ENCODE measurements at places on chromosomes 2 and 18.

GRCh38 chr2:83002706-83003105, 1456.4 kb downstream of the SUCLG1 start:
- no peak for DNase-seq

DNA sequence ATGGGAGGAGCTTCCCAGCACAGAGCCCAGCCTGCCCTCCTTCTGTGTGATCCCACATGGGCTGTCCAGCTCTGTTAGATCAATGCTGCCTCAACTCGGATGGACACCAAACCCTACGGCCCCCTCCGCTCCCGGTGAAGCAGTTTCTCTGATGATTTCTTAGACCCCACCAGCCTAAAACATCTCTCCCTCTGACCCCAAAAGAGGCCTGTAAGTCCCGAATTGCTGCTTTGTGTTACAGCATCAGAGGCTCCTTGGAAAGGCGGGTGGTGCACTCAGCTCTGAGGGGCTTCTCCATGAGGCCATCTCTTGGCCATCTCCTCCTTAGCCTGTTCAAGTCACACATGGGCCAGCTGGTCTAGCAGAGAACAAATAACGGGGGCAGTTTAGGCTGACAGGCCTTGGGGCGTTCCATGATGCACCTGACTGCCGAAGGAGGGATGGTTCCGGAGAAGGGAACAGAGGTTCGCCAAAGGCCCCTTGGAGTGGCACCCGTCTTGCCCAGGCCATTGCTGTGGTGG, 240.7 kb downstream of the SH3RF3 start:
- peak; percentile 76 for DNase-seq

GRCh38 chr18:78586586-78586985, 393.0 kb upstream of the SALL3 start:
- DNase-seq = no peak

DNA sequence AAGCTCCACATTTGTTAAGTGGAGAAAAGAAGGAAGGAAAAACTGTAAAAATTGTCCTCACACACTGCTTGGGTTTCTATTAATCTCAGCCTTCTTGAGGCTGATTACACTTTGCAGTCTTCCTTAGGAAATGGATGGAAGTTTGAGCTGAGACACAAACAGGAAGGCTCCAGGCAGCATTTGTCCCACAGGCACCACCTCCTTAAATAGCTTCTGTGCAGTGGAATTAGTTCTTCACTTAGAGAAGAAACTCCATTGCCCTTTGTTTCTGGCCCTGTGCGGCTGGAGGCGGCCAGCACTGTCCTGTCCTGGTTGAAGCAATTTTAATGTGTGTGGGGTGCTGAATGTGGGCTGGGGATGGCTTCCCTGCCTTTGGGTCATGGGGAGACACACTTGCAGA, 44.3 kb downstream of the ARHGAP28 start:
- DNase-seq = no peak

- no peak for DNase-seq
Observed at GRCh38 chr2:131092458-131093005, 728 bp downstream of the FAM168B start.

DNA sequence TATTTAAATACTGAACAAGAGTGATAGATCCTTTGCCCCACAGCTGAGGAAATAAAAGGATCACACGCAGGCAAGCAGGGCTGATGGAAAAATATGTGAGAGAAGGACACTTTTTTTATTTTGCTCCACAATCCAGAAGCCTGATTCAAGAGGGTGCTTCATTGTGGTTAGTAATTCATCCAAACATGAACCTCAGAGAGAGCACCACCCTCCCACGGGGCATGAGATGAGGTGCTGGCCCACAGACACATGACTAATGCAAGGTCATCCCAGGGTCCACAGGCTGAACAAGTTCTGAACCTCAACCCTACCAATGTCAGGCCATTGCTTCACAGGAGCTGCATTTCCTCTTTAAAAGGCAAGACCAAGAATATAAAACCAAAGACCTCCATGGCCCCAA, 239.6 kb downstream of the MREG start:
- no peak for DNase-seq

DNA sequence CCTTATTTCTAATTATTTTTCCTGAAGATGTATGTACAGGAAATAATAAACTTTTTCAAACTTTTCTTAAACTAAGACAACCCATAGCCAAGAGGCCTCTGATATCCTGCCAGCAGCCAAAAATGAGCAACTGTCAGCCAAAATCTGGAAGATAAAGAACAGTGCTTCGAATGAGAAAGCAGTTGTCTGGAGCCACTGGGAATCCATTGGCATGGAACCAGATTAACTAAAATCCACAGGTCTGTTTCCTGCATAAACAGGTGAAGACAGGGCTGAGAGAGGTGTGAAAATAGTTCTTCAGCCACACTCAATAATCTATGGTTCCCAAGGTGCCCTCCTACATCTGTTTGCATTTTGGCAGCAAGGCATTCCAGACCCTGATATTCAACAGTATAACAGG, 1076.7 kb upstream of the PIK3C3 start:
- no peak for DNase-seq

GRCh38 chr18:45726603-45727002, 2.6 kb downstream of the SLC14A1 start:
- DNase-seq = no peak

GRCh38 chr2:113056521-113056920, 2.5 kb upstream of the IL36RN start:
- peak; percentile 15 for DNase-seq

DNA sequence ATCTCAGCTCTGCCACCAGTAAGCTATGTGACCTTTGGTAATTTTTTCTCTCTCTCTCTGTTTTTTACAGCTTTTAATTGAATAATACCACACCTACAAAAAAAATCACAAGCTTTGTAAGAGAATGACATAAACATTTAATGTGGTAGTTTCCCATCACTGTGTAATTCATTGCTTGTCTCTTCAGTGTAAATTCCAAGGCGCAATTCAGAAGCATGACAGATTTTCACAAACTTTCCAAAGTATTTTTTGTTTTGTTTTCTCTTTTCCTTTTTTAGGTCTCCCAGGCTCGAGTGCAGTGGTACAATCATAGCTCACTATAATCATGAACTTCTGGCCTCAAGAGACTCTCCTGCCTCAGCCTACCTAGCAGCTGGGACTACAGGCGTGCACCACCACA, 25.0 kb upstream of the PPM1B start:
- no peak for DNase-seq
